ENCODE measurements at places on chromosomes 16 and 17.
A peak's percentile ranks its signal among the peaks of the same experiment; 100 is the strongest.

GRCh38 chr16:66830422-66831404 is at the start of gene NAE1:
Gene NAE1 (minus strand): TSS chr16:66830976. CDS start chr16:66830899, 77 bp downstream.
- peak; percentile 93 for DNase-seq

DNA sequence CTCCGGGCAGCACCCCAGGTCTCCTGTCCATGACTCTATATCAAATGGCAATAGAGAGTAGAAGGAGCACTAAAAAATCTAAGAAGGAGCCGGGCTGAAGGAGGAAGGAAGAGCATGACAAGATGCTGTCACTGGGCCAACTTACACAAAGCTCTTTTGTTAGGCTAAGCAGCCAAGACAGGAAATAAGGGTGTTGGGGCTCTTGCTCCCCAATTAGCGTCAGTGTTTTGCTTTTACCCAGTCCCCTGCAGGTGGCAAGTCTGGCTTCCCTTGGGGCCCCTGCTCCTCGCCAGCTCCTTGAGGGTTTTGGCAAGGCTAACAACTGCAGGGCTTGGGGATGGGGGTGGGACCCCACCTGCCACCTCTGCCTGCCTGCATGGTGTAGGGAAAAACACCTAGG is 120.5 kb downstream of the CCT6B start:
- DNase-seq: no peak

DNA sequence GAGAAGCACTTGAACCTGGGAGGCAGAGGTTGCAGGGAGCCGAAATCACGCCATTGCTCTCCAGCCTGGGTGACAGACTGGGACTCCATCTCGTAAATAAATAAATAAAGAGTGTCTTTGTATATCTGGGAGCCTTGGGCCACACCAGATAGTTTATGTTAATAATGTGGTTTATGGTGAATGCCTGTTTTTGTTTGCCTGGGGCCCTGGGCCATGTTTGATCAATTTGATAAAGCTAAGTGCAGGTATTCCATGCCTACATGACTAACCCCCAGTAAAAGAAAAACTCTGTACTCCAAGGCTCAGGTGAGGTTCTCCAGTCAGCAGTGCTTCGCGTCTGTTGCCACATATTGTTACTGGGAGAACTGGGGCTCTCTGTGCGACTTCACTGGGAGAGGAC is 15.1 kb downstream of the SCIMP start:
- DNase-seq: no peak

GRCh38 chr16:87324411-87325275 is 7.5 kb upstream of the C16orf95 start:
- DNase-seq: no peak

Measured in left forelimb (tissue), 1 donor.